BE2C (cell line): ENCODE measurements at places on chromosomes 11 and 22.

DNA sequence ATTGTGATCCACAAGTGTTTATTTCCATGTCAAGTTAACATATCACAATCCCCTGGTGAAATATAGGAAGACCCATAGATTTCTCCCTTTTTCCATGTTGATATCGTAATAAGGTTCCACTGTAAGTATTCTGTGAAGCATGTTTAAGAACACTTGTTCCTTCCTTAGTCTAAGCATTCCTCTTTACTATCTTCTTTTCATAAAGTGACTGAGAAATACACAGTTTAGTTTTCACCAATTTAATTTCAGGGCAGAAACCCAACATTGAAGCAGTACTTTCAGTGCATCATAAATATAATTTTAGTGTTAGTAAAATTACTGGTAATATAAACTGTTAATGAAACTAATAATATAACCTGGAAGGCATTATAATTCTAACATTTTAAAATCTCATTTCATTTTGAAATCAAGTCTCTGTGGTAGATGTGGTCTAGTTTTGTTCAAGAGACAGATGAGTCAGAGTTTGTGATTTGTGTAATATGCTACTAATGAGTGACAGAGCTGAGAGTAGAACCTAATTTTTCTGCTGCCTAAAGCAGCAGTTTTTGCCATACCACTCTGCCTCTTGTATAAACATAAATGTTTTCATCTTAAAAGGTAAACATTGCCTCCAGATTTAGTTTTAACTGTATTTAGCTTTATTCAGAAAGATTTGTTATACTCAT, 79.4 kb downstream of the ATM start:
- no peak for DNase-seq

DNA sequence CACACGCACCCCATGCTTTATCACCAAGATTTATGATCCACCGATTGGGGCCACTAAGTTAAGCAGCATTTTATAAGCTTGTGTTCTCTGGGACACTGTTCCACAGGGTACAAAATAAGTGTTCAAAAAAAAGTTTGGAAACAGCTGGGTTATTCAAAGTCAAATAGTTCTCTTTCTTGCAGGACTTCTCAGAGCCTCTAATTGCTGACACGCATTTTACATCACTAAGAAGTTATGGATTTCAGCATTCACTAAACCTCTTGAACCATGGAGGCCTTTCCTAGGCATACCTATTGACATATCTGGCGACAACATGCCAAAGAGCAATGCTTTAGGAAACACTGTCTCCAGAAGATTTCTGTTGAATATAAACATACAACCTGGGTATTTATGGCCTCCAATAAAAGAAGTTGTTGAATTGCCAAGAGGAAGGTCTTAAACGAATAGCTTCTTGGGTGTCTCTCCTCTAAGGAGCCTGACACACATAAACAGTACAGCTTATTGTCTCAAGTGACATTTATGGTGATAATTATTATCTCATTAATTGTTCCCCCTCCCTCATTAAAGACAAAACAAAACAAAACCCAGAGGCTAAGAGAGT, 147.1 kb upstream of the ARHGAP20 start:
- DNase-seq: no peak

DNA sequence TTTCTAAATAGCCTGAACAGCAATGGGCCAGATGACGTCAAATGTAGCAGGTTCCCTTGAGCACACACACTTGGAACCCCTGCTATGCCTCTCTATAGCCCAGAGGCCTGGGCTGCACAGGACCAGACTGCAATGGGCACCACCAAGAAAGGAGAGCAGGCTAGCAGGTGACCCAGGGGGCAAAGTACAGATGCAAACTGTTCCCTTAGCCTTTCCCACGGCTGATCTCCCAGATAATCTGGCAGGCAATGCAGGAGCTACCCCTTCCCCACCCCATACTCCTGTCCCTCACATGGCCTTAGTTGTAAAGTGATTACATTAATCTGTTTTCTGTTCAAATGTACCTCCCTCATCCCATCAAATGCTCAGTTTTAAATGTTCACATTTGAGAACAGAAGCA, 41.3 kb downstream of the SMCO4 start:
- no peak for DNase-seq

GRCh38 chr11:995044-995751, 41.3 kb downstream of the MUC6 start:
- no peak for DNase-seq

GRCh38 chr11:92977401-92977800, 8.0 kb downstream of the MTNR1B start:
- no peak for DNase-seq

DNA sequence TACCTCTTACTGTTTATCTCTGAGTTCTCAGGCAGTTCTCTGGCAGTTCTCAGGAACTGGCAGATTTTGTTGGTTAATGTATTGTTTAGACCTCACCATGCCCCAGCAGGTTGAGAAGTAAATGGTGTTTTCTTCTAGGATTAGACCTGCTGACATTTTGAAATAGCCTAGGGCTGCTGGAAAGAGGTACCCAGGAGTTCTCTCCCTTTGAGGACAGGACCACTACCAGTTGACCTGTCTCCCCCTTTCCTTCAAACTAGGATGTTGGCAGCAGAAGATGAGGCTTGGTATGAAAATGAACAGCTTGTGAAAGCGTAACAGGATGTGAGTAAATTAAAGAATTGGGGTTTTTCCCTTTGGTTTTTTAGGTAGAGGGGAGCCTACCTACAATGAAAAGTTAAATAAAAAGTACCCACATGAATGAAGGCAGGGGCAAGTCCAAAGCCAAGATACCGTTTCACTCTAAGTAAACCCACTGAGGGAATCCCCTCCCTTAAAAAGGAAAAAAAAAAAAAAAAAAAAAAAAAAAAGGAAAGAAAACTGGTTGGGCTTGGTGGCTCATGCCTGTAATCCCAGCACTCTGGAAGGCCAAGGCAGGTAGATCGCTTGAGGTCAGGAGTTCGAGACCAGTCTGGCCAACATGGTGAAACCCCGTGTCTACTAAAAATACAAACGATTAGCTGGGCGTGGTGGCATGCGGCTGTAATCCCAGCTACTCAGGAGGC, 96.2 kb downstream of the PDHX start:
- DNase-seq: no peak

DNA sequence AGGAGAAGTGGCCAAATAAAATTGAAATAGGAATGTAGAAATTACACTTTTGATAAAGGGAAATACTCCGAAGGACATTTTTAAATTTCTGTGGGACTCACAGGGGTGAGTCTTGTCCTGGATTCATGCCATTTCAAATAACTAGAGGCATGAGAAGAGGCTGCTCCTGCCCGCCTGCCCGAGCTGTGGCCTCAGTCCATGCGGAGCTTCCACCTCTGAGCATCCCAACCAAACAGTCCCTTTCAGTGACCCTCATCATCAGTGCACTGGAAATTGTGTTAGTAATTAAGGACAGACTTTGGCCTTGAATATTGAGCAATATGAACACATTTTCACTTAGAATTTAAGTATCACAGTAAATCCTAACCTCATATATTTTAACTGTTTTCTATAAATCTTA, 25.6 kb downstream of the GRIA4 start:
- no peak for DNase-seq

GRCh38 chr22:27801616-27802345, at the start of gene MN1:
Gene MN1, minus strand, starts transcription at chr22:27801756. Its CDS starts 1,213 bp downstream, at chr22:27800543.
- no peak for DNase-seq

DNA sequence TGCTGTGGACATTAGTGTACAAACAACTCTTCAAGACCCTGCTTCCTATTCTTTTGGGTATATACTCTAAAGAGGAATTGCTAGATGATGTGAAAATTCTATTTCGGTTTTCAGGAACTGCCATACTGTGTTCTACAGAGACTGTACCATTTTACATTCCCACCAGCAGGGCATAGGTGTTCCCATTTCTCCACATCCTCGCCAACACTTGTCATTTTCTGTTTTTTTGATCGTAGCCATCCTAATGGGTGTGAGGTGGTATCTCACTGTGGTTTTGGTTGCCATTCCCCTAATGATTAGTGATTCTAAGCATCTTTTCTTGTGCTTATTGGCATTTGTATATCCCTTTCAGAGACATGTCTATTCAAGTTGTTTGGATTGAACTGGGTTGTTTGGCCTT, 29.8 kb upstream of the GRK3 start:
- no peak for DNase-seq

DNA sequence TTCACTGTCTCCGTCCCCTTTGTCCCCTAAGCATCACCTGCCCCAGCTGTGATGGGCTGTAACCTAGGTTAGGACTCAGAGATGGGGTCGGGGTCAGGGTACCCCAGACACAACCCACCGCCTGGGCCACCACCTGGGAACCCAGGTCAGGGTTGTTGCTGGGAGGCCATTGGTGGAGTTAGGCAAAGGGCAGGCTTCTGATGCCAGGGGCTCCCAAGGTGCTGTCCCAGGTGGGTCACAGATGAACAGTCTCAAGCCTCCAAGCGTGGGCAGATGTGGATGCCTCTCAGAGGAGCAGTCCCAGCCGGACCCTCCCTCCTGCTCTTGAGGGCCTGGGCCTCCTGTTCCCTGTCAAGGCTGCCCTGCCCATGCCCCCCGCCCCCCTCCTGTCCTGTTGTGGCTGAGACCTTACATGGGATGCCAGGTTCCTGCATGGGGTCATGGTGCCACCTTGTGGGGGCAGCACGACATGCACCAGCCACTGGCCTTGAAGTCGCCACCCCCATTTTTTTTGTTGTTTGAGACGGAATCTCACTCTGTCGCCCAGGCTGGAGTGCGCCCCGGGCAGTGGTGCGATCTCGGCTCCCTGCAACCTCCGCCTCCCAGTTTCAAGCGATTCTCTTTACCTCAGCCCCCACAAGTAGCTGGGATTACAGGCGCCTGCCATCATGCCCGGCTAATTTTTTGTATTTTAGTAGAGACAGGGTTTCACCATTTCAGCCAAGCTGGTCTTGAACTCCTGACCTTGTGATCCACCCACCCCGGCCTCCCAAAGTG, 12.1 kb downstream of the GATD1 start:
- peak; percentile 66 for DNase-seq

DNA sequence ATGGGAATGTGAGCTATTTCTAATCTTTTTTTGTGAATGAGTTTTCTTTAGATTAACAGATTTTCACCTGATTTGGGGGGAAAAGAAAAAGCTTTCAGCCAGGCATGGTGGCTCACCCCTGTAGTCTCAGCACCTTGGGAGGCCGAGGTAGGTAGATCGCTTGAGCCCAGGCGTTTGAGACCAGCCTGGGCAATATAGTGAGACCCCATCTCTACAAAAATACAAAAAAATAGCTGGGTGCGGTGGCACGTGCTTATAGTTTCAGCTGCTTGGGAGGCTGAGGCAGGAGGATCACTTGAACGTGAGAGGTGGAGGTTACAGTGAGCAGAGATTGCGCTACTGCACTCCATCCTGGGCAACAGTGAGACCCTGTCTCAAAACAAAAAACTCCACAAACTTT, 92.2 kb downstream of the HSD17B12 start:
- no peak for DNase-seq

GRCh38 chr22:30183271-30183670, 63.3 kb downstream of the LIF start:
- no peak for DNase-seq

- no peak for DNase-seq
Observed at GRCh38 chr11:19627566-19627965, 85.1 kb upstream of the NAV2 start.
